T-helper 1 cell (primary cell): ENCODE measurements at places on chromosomes 11 and 22.

- no peak for DNase-seq
Measured at GRCh38 chr22:23085351-23085671, 15.0 kb downstream of the GNAZ start.

DNA sequence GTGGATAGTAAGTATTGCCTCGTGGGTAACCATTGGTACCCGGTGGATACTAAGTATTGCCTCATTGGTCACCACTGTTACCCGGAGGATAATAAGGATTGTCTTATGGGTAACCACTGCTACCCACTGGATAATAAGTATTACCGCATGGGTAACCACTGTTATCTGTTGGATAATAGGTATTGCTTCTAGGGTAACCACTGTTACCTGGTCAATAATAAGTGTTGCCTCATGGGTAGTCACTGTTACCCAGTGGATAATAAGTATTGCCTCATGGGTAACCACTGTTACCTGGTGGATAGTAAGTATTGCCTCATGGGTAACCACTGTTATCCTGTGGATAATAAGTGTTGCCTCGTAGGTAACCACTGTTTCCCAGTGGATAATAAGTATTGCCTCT lies 22.6 kb upstream of the NXPE4 start:
- no peak for DNase-seq

DNA sequence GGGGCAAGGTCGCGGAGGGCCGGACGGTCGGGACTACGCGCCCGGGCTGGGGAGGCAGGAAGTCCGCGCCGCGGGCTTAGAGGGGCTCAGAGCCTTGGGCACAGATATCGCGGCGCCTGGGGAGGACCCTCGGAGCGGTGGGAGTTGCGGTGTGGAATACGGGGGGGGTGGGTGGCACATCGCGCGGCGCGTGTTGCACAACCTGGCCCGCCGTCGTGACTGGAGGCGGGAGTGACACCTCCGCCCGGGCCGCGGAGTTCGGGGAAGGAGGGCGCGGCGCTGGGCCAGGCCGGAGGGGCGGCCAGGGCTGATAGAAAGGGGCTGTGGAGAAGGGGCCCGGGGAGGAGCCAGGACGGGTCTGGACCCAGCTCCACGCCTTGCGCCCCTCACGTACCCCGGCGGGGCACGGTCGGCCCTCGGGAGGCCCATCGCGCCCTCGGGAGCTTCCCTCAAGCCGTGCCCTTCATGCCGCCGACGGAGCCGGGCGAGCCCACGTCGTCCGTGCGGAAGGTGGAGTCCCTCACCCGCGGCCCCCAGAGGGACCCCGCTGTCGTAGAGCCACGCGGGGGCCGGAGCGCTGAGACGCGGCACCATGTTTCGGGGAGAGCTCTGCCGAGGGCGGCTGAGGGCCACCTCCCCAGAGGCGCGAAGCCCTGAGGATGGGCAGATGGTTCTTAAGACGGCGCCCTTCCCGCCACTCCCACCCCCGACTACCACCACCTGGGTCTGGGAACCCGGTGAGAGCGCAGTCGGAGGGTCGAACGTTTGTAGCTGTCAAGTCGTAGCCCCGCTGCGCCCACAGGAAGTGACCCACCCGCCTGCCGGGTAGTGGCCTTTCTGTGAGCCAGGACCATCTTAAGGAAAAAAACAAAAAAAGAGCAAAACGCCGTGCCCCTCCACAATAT lies 729 bp downstream of the IL17RA start:
- no peak for DNase-seq

DNA sequence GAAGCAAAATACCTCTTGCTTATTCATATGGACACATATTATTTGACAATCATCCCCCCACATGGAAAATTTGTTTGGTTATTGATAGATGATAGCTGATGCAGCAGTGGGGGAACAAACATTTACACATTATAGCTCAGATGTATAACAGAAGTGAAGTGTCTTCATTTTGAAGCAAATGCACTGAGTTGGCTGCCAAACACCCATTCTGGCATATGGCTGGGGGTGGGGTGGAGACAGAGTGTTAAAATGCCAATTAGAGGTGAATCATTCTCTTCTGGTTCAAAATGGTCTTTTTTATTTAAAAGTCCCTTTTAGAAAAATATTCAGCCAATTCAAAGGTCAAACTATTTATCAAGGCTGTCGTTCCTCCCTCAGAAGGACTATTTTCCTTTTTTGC lies 157.3 kb upstream of the TRPC6 start:
- DNase-seq, result no peak

- DNase-seq, result peak; percentile 6
Measured at GRCh38 chr11:56841210-56841810, 92.8 kb upstream of the OR9G4 start.

GRCh38 chr11:41713030-41713429 lies 253.6 kb upstream of the LRRC4C start:
- DNase-seq, result no peak

DNA sequence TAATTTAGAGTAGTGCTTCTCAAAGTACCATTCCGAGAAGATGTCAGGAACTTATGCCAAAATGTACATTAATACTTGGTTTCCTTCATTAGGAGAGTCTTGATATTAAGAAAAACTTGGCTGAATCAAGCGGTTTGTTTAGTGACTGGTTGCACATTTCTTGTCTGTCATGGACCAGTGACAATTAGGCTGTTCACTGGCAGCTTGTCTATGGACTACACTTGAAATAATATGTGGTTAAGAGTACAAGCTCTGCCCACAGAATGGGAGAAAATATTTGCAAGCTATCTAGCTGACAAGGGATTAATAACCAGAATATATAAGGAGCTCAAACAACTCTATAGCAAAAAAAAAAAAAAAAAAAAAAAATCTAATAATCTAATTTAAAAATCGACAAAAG lies 24.6 kb downstream of the COA4 start:
- DNase-seq, result no peak
